LHCN-M2 (cell line): ENCODE measurements at places on chromosomes 6 and 20.

DNA sequence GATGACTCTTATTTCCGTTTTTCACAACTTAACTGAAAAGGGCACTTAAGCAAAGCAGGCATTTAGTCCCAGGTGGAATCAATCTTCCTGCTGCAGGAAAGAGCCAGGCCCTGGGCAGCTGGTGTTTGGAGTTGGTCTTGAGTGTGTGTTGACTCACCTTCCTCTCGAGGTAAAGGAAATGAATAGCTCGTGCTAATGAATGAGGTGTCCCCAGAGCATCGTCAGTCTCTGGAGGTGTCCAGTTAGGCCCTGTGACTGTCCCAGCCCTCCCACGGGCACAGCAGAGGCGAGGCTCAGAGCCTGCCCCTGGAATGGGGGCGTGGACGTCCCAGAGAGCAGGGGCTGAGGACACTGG is 277.7 kb downstream of the NRN1 start:
- no peak for DNase-seq

- no peak for DNase-seq
These were observed 4.6 kb downstream of the NINL start for GRCh38 chr20:25580711-25581110.

- no peak for DNase-seq
These were observed 915 bp downstream of the TMEM63B start for GRCh38 chr6:44128020-44128917.

DNA sequence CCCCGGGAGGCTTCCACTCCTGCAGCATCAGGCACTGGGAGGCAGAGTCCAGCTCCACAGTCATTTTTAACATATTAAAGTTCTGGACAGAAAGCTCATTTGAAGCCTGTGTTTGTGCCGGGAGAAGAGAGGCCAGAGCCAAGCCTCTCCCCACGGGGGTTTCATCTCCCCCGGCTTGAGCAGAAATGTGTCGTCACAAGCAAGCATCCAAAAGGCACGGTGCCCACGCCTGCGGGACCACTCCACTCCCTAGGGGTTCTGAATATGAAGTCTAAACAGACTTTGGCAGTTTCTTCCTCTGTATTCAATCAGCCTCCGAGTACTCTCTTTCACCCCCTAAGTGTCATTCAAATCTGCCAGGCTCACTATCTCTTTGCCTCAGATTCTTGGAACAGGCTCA is 75.3 kb downstream of the STK35 start:
- no peak for DNase-seq

GRCh38 chr6:2731281-2731909 is 19.3 kb downstream of the MYLK4 start:
- no peak for DNase-seq

DNA sequence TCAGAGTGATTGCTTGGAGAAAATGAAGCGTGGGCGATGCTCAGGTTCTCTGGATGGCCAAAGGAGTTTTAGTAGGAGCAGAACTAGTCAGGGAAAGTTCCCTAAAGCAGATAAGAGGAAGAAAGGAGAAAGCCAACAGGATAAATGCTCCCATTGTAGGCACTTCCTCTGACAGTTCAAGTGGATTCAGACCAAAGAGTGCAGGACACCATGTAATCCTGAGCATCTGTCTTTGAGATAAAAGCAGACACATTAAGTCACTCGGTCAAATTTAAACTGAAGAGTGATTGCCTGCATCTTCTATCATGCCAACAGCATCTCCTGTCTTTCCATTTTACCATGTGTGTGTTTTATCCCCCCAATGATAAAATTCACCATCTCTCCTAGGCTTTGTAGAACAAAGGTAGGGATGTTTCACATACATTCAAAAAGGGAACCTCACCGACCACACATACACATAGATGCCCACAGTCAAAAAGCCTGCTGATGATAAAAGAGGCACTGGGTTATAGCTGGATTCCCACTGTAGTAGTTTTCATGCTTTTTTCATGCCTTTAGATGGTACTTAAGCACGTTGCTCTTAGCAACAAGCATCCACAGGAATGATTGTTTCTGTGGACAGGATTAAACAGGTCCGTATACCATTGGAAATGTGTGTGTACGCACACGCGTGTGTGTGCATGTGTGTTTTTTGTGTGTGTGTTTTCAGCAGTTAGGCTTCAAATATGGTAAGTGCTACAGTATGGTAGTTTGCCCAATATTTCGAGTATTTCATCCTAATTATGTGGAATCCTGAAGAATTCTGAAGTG is 7.0 kb downstream of the GRIK2 start:
- no peak for DNase-seq

- no peak for DNase-seq
These were observed 47.7 kb upstream of the FNDC1 start for GRCh38 chr6:159121486-159121885.

- no peak for DNase-seq
These were observed 91.7 kb upstream of the EPB41L1 start for GRCh38 chr20:36062799-36063198.

DNA sequence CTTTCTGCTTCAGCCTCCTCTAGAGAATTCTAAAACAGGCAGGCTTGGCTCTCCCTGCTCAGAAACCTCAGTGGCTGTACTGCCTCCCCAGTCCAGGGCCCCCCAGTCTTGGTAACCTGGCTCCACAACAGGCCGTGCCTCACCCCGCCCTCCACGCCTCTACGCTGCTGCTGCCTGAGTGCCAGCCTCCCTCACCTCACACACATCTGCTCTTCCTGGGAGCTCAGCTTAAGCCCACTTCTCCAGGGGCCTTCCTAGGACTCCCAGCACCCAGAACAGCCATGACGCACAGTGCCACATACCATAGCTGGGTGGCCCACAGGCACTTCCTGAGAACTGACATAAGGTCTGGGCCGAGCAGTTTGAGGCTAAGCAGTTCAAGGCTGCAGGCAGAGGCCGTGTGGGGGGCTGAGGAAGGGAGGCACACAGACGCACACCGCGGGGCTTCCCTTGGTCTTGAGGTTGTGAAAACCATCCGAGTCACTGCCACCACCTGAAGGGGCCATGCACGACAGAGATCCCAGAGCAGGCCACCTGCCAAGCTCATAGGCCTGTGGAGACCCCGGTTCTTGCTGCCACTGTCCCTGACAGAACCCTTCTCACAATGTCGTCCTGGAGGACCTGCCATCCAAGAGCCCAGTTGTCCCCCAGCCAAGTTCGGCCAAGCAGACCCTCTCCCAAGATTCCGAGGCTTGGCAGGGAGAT is 42.6 kb downstream of the DSTN start:
- no peak for DNase-seq

- DNase-seq: no peak
These were observed 18.2 kb downstream of the GPX5 start for GRCh38 chr6:28543651-28544610.

- no peak for DNase-seq
These were observed 437.3 kb downstream of the DHX35 start for GRCh38 chr20:39399463-39399862.
